ENCODE measurements at places on chromosomes 11 and 22.

DNA sequence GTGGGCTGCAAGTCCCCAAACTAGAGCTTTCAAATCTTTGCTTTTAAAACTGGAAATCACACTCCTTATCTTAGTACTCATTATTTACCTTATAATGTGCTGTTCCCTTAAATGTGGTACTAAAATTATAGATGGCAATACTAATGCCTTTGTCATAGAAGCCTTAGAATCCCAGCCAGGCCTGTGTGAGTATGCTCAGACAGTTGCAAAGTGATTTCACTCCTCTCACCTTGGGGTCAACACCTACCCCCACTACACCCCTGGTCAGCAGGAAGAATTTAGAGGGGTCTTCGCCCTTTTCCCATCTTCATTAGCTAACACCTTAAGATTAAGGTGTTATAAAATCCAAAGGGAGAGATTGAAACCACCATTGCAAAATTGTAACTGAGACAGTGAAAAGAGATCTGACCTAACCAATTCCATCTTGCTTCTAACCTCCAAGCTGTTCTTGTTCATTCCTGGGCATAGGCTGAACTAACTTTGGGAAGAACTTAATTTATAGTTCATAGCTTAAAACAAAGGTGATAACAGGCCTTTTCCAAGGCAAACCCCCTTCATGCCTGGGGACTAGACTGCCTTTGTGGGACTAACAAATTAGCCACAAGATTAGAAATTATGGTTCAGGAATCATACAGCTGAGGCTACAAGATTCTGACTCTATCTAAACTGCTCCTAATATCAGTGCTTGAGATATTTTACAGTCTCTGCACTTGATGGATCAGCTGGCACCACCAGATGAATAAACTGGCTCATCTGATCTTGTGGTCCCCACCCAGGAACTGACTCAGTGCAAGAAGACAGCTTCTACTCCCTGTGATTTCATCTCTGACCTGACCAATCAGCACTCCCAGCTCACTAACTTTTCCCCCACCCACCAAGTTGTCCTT, 10.4 kb upstream of the MRPL17 start:
- no peak for DNase-seq

- no peak for DNase-seq
Observed at GRCh38 chr11:123093739-123094138, 31.8 kb upstream of the HSPA8 start.

GRCh38 chr22:35312198-35313059, 12.7 kb downstream of the TOM1 start:
- DNase-seq = no peak

GRCh38 chr11:35063488-35063931, 75.5 kb upstream of the CD44 start:
- DNase-seq = no peak

DNA sequence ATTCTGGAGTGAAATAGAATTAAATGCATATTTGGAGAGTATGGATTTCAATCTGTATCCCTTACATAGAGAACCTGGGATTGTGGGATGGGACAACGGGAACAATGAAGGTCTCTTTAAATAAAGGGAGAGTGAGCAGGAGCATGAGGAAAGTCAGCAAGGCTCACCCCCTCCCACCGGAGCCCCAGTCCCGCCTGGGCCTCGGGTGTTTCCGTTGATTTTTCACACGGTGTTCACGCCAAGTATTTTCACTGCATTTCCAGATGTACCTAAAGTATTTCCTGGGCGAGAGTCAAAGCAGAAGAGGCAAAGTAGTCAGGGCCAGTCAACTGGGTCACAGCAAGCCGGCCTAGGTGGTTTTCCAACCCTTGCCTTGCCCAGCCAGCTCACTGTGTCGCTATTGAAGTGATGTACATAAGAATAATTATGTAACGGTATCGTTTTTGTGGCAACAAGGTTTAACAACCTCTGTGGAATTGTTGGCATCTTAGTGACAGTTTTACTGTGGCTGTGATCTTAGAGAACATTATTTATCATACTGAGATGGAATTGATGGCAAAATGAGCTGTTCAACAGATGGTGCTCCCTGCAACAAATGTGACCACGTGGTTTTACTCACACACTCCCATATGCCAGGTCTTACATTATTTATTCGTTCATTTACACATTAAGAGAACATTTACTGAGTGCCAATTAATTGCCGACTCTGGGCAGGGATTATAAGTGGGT, 177.3 kb downstream of the ADAMTS15 start:
- no peak for DNase-seq
